ENCODE measurements at places on chromosomes 5 and 9.

GRCh38 chr5:172059661-172060100 lies 53.2 kb upstream of the FBXW11 start:
- no peak for DNase-seq

GRCh38 chr5:36236801-36237200 lies 4.9 kb downstream of the NADK2 start:
- DNase-seq = no peak

- DNase-seq = no peak
Observed at GRCh38 chr9:6382681-6383080, 30.3 kb upstream of the UHRF2 start.

GRCh38 chr5:103441523-103441922 lies 121.1 kb downstream of the NUDT12 start:
- no peak for DNase-seq

DNA sequence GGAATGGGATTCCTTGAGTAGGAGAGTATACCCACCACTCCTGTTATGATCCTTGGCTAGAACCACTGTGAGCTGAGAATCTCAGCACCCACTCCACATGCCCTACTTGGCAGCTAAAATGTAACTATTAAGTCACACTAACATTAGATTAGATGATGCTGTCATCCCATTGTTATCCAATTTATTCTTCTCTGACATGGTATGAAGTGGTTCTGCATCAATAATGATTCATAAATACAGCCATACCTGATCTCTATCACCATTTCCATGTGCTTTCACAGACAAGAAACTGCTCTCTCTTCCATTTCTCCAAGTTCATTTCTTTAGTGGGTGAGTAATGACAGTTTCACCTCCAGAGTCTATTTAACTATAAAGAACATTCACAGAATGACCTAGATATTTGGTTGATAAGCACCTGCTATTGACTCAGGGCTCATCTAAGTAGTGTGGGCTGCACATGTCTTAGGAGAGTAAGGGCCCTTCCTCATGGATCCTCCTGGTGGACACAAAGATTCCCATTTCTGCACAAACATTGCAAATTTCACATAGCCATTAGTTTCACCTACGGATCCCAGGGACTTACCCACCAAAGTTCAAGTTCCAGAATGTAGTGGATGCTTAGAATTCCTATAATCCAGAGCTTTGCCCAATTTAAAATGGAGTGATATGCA lies 187.9 kb downstream of the EBF1 start:
- DNase-seq = no peak

DNA sequence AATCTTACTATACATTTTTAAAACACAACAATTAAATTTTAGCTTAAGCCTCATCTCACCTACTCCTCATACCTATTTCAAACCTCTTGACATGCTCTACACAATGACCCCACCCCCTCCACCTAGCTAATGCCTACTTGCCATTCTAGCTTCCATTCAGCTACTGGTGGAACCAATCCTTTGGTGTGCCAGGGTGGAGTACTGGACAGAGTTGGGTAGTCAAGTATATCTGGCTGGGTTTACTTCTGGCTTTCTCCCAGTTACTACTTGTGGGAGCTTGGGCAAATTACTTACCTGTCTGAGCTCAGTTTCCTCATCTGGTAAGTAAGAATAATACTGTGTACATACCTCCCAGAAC lies 24.3 kb downstream of the PLPP1 start:
- DNase-seq = no peak

DNA sequence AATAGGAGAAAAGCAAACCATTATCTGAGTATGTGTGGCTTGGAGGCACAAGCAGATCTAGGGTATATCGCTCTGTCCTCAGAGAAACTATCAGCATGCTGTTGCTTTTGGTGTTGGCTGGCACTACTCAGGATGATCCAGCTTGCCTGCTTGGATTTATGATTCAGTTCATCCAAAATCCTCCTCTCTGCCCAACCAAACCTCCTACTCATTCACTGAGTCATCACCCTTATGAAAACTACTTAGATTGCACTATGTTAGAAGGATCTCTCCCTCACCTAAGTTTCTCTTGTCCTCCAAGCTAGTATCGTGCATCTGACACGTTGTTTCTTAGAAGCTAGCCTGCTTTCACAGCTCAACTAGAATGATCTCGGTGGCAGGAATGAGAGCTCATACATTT lies 14.2 kb upstream of the ZBED3 start:
- no peak for DNase-seq

GRCh38 chr9:76886318-76886717 lies 19.6 kb downstream of the PRUNE2 start:
- no peak for DNase-seq

GRCh38 chr5:6378766-6379103 lies 388 bp upstream of the MED10 start:
- DNase-seq = no peak

- DNase-seq = no peak
Observed at GRCh38 chr5:111552896-111553295, 40.6 kb upstream of the STARD4 start.

DNA sequence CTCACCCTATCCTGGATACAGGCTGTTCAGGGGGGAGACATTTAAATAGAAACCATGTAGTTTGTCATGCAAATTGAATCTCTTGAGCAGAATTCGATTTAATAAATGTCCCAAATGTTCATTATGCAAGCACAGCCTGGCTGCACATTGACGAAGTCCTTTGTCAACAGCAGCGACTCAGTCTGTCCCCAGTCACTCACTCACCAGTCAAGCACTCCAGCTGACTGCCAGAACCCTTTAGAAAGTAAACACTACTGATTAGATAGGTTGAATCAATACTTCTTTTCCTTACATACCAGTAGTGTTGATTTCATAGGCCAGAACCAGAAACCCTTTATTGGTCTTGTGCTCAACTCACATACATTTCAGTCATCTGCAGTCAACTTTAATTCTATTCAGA lies 27.5 kb downstream of the CDH6 start:
- no peak for DNase-seq

GRCh38 chr5:110561510-110561909 lies 165.0 kb downstream of the TMEM232 start:
- no peak for DNase-seq

DNA sequence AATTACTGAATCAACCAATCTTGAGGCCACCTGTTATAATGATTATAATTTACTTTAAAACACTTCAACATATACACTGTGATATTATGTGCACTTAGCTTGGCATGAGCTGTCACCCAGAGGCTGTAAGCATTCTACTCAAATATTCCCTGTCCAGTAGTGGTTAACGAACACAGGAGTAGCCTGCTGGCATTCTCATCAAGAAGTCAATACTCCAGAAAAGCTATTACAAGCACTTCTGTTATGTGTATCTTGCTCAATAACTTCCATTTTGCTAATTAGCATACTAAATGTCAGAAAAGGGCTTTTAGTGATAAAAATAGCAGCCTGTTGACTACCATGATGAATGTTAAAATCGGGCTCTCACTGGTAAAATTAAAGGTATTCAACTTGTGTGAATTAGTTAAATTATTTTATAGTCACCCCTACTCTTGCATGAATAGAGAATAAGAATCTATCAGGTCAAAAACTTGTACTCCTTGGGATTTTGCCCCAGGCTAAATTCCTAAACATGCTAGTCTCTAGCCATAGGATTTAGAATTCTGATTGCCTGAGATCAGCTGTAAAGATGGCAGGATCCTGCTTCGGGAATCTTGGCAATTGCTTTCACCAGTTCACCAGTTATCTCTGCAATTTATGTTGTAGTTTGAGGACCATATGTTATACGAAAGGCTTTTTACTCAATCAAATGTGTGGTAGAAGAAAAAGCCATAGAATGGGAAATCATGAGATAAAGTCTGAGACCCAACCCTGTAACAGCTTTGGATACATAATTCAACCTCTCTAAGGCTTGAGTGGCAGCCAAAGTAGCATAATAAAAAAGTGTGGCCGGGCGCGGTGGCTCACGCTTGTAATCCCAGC lies 43.4 kb upstream of the PAM start:
- DNase-seq = no peak

- DNase-seq = no peak
Observed at GRCh38 chr5:74127381-74128320, 501.7 kb downstream of the ARHGEF28 start.

- DNase-seq = no peak
Observed at GRCh38 chr5:82584631-82585030, 306.5 kb upstream of the RPS23 start.

DNA sequence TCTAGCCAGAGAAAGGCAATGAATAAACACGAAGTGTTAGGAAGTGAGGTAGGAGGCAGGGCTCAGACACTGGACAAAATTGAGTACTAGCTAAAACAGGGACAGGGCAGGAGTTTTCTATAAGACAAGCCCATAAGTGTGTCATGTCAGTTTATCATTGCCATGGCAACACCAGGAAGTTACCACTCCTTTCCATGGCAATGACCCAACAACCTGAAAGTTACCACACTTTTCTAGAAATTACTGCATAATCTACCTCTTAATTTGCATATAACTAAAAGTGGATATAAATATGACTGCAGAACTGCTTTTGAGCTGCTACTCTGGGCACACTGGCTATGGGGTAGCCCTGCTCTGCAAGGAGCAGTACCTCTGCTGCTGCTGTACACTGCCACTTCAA lies 442.5 kb upstream of the COX7C start:
- no peak for DNase-seq

GRCh38 chr5:116395631-116396203 lies 178.9 kb downstream of the SEMA6A start:
- no peak for DNase-seq

DNA sequence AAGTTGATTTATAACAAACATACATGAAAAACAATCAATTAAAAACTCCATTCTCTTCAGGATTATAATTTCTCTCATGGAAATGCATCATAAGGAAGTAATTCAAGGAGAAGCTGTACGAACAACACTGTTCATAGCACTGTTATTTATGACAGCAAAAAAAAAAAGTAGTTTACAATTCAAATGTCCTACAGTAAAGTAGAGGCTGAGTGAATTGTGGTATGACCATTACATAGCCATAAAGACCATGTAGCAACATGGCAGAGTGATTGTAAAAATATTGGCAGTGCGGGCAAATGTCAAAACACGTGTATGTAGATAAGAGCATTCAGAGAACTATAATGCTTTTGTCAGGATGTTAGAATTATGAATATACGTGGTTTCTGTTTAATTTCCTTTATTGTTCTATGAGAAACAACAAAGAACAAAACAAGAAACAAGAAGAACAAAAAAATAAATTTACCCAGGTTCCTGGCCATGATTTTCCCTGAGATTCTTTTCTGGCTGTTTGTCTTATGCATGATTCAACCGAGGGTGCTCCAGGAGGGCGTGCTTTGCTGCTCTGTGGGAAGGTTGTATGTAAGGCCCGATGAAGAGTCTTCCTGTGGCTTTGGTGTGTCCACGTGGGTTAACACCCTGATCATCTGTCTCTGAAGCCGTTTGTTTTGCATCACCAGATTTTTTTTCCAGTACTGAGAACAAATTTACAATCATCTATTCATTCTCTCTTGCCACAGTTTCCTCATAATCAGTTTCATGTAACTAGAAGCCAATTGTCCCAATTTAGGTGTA lies 28.8 kb downstream of the GCNT4 start:
- no peak for DNase-seq

DNA sequence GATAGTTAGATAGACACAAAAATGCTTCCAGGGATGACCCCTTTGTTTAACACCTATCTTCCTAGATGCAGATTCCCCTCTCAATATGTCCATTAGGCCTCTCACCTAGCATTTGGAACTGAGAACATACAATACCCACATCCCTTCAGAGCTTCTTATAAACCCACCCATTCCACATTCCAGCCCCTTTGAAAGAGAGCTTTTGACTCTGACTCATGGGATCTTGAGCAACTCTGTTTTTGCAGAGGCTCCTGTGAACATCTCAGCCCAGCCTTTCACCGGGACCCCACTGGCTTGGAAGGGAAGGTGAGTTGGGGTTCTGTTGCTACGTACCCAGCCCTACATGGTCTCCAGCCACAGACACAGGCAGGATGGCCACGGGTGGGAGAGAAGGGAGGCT lies 195.5 kb downstream of the FRMD3 start:
- no peak for DNase-seq

- no peak for DNase-seq
Observed at GRCh38 chr5:13188371-13188770, 756.1 kb downstream of the DNAH5 start.

DNA sequence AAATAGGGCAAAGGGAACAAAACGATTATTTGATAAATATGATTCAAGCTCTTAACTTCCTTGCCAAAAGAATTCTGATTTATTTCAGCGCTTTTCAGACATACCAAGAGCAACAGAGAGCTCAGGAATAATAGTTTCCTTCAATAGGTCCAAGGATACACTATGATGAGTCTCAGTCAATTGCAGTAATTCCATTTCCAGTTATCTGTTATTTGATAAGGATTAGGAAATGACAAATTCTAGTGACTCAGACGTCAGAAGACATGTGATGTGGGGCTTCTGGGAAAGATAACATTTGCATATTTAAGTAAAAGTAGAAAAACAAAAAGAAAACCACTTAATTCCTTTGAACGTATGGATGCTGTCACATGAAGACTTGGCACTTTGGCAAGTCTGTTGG lies 1250.8 kb upstream of the CDH18 start:
- DNase-seq = no peak

DNA sequence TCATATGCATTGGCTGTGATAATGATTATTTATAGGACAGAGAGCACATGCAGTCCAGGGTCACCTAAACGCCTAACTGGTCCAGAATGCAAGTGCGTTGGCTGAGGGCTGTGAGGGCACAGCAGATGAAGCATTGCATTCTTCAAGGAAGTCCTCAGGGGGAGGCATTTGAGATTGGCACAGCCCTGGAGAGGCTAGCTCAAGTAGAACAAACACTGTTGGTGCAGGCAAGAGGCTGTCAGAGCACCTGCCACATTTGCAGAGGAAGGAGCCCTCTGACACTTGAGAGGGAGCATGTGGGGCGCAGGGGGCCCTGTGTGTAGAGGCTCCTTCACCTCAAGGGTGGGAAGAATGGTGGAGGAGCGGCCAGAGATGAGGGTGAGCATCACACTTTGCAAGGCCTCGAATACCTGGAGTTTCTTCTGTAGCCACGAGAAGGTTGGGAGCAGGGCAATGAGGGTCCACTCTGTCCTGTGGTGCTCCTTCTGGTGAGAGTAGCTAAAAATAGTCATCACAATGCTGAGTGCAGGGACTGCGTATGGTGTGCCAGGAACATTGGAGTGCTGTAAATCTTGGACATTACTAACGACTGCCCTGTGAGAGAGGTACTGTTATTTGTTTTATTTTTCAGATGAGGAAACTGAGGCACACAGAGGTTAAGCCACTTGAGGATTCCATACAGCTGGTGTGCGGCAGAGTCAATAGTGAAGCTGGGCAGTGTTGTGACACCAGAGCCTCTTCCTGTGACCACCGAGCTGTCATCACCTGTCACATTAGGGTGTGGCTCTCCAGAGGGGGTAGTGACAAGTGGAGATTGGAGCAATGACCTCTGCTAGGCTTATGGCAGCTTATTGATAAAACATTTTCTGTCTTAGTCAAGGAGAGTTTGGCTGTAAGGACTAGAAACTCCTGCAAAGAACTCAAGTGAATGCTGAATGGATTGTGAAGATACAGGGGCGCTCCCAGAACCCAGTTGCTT lies 100.2 kb downstream of the PIP5K1B start:
- DNase-seq = no peak

Data from GM19239 (cell line).